Kidney epithelial cell (primary cell): ENCODE measurements at places on chromosomes 12 and 14. TPM values are rescaled to one million over a fixed set of nuclear protein-coding genes. Genes with fewer than 3 reads are reported as not detected.

- DNase-seq: no peak
Measured at GRCh38 chr14:102557434-102558226, 34.8 kb upstream of the RCOR1 start.

DNA sequence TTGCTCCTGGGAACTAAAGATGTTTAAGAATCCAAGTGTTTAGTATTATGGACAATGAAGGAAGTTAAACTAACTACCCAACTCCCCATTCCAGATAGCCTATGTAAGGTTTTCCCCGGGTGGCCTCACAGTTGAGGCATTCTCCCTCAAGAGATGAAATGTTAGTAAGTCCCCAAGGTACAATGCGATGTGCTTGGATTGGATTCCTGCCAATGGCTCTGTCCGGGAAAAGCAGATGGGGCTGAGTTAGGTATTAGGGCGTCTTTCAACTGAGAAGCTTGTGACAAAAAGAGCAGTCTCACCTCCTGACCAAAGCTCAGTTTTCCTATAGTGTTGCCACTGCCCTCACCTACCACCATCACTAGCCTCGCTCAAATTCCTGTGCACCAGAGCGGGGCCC, 64.8 kb upstream of the E2F7 start:
- no peak for DNase-seq

- DNase-seq: no peak
Measured at GRCh38 chr12:75578546-75578945, 67.1 kb upstream of the KRR1 start.

Gene RNF212B
- not detected in 2 replicates for total RNA-seq
